ENCODE measurements at places on chromosomes 13 and 19. TPM values are rescaled to one million over a fixed set of nuclear protein-coding genes. Genes with fewer than 3 reads are reported as not detected.

- no peak for DNase-seq
- peaks cover 4% of the 10 kb centered on the region for H3K4me1 ChIP-seq
- no peak overlapping the region for H3K27ac ChIP-seq
- H3K4me3 ChIP-seq, result no peak overlapping the region
Measured at GRCh38 chr13:101795025-101795424, 342.6 kb downstream of the ITGBL1 start.

DNA sequence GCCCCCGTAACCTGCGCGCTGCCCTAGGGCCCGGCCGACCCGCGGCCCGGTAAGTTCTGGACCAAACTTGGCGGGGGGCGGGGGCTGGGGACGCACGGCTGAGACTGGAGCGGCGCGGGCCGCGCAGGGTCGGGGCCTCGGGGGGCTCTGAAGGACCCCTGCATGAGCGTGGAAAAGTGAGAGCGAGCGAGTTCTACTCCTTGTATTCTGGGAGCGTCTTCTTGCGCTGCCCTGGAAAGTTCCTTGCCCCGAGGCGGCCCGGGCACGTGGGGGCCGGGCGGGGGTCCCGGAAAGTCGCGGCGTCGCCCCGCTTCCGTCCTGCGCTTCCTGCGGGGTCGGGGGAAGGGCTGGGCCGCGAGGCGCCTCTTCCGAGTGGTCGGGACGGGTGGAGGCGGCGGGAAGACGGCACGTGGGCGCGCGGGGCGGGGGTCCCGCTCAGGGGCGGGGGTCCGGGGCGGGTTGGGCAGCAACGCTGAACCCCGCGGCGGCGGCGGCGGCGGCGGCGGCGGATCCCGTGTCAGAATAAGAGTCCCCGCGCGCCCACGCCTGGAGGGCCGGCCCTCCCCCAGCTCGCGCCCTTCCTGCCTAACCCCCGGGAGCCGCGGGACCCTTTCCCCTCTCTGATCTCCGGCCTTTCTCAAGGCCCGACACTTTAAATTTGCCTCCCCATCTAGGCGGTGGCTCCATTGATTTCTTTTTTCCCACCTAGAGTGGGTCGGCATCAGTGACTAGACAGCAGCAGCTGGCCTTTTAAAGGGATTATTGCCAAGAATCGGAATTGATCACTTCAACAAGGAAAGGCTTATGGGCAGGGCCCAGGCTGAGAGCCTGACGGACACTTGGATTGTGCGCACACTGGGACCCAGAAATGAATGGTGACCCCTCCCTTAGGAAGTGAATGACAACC is 749 bp downstream of the GATAD2A start:
- no peaks in the 10 kb centered on the region for H3K27me3 ChIP-seq
- H3K4me3 ChIP-seq, result peak overlapping the region; percentile 95
- DNase-seq, result no peak
- peaks cover 30% of the 10 kb centered on the region for H3K4me1 ChIP-seq

- no peak overlapping the region for H3K27ac ChIP-seq
- no peak for DNase-seq
- H3K4me3 ChIP-seq, result no peak overlapping the region
- H3K27me3 ChIP-seq, result no peaks in the 10 kb centered on the region
- peaks cover 3% of the 10 kb centered on the region for H3K4me1 ChIP-seq
- no peaks in the 10 kb centered on the region for H3K36me3 ChIP-seq
Measured at GRCh38 chr19:44694184-44694579, 4.8 kb upstream of the CEACAM16 start.

DNA sequence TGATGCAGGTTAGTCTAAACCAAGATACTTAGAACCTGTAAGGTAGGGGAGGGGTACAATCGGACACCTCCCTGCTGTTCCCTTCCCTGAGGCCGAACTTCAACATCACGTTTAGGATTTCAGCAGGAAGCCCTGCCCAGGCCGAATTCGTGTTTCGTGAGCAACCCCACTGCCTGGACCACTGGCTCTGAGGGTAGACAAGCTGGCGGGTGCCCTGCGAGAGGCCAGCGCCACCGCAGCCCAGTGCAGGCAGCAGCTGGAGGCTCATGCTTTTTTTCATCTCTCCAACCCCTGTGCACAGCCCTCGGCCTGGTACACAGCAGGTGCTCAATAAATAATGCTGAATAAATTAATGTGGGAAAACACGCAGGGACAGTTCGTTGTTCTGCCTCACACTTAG is 7.7 kb downstream of the HOMER3 start:
- H3K36me3 ChIP-seq, result peaks cover 7% of the 10 kb centered on the region
- 0 out of 2 replicates have a peak overlapping the region, but pooled peaks have one; percentile 26 for H3K4me3 ChIP-seq
- no peaks in the 10 kb centered on the region for H3K27me3 ChIP-seq
- peaks cover 3% of the 10 kb centered on the region for H3K4me1 ChIP-seq
- H3K27ac ChIP-seq, result no peak overlapping the region

GRCh38 chr19:38247126-38247525 is 9.0 kb downstream of the PPP1R14A start:
- no peaks in the 10 kb centered on the region for H3K27me3 ChIP-seq
- peaks cover 13% of the 10 kb centered on the region for H3K4me1 ChIP-seq
- H3K4me3 ChIP-seq, result no peak overlapping the region
- H3K36me3 ChIP-seq, result no peaks in the 10 kb centered on the region
- no peak overlapping the region for H3K27ac ChIP-seq

DNA sequence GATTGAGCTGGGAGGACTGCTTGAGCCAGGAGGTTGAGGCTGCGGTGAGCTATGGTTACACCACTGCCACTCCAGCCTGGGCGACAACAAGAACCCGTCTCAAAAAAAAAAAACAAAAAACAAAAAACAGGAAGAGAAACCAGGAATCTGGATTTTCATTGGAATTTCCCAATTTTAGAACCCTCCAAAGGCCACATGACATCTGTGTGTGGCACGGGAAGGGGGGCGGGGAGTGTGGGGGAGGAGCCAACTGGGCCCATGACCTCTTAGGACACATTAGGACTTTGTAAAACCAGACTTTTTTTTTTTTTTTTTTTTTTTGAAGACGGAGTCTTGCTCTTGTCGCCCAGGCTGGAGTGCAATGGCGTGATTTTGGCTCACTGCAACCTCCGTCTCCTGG is 21.2 kb upstream of the MYDGF start:
- no peak overlapping the region for H3K4me3 ChIP-seq
- DNase-seq, result no peak
- no peaks in the 10 kb centered on the region for H3K27me3 ChIP-seq
- H3K4me1 ChIP-seq, result no peaks in the 10 kb centered on the region
- H3K27ac ChIP-seq, result no peak overlapping the region
- H3K36me3 ChIP-seq, result peaks cover 10% of the 10 kb centered on the region

- peaks cover 7% of the 10 kb centered on the region for H3K36me3 ChIP-seq
- no peaks in the 10 kb centered on the region for H3K27me3 ChIP-seq
- peak overlapping the region; percentile 56 for H3K4me3 ChIP-seq
- H3K27ac ChIP-seq, result no peak overlapping the region
Measured at GRCh38 chr19:18202778-18203407, 949 bp downstream of the RAB3A start.

GRCh38 chr13:32476021-32476731 is 48.2 kb upstream of the N4BP2L1 start:
- H3K36me3 ChIP-seq, result no peaks in the 10 kb centered on the region
- H3K27me3 ChIP-seq, result no peaks in the 10 kb centered on the region
- H3K4me1 ChIP-seq, result no peaks in the 10 kb centered on the region
- H3K27ac ChIP-seq, result no peak overlapping the region
- no peak for DNase-seq
- no peak overlapping the region for H3K4me3 ChIP-seq

DNA sequence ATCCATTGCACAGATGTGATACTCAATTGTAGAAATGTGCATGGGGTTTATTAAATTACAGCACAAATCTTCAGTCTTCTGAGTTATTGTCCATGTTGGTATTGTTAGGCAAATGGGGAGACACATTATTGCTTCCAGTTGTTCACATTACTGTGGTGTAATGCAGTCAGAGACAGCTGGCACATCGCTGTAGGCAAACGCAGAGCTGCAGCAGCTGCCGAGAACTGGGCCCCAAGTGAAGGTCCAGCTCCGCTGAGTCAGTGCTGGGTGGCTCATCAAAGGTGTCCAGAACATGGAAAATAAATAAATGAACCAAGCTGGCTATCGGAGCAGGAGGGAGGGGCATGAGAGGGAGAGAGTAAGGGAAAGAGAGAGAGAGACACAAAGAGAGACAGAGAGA is 299.1 kb upstream of the OBI1 start:
- no peaks in the 10 kb centered on the region for H3K36me3 ChIP-seq
- no peaks in the 10 kb centered on the region for H3K27me3 ChIP-seq
- no peak overlapping the region for H3K4me3 ChIP-seq
- no peaks in the 10 kb centered on the region for H3K4me1 ChIP-seq
- H3K27ac ChIP-seq, result no peak overlapping the region

DNA sequence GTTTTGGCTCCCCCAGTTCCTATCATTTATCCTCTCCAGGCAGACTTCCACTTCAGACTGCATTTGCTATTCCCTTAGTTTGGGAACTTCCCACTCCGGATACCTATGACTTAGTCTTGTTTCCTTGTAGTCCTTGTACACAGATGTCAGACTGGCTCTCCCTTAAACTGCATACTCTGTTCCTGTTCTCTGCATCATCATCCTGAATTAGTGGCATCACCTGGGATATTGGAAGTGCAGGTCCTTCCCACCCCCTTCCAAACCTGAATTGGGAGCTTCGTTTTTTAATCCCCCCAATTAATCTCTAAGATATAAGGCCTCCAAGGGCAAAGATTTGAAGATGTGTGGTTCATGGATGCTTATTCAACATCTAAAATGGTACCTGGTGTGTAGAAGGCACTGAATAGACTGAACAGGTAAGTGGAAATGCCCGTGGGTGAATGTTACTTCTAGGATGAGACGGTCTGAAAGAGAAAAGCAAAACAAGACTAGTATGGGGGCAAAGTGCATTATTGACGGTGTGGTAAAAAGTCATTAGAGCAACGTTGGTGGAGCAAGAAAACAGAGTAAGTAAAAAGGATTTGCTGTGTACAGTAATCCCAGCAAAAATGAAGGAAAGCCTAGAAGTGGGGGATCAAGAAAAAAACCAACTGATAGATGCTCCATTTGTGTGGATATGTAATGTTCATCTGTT is 9.6 kb downstream of the MIR17HG start:
- H3K4me1 ChIP-seq, result no peaks in the 10 kb centered on the region
- H3K27ac ChIP-seq, result 0 out of 2 replicates have a peak overlapping the region, but pooled peaks have one; percentile 13
- H3K4me3 ChIP-seq, result no peak overlapping the region

DNA sequence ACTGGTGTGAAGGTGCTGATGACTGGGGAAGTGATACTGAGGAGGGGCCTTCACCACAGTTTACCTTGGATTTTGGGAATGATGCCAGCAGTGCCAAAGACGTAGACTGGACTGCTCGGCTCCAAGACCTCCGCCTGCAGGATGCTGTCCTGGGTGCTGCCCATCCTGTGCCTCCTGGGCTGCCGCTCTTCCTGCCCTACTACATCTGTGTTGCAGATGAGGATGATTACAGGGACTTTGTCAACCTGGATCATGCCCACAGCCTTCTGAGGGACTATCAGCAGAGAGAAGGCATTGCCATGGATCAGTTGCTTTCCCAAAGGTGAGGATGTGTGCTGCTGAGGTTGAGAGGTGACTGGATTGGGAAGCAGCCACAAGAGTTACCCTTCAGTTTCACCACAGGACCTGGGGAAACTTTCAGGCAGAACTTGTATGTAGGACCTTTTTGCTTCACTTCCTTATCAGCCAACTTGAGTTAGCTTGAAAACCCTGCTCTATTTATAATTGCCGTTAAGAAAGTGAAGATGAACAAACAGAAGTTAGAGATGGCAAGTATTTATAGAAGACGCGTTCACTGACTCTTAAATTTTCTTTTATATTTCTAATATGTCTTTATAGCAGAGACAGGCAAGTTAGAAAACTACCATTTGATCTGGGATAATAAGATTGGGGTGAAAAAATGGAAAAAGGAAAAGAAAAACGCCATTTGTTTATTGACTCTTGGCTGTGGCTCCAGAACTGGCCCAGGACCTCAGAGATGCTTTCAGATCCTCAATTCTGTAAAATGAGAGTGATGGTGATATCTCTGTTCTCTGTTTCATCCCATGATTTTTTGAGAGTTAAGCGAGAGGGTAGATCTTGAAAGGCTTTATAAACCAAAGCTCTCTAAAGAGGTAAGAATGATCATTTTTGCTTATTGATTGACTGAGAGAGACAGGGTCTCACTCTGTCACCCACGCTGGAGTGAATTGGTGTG is 5.3 kb downstream of the PDCD2L start:
- H3K4me3 ChIP-seq, result no peak overlapping the region
- no peaks in the 10 kb centered on the region for H3K27me3 ChIP-seq
- no peaks in the 10 kb centered on the region for H3K4me1 ChIP-seq
- no peak overlapping the region for H3K27ac ChIP-seq
- H3K36me3 ChIP-seq, result peaks cover 25% of the 10 kb centered on the region
- DNase-seq, result no peak

DNA sequence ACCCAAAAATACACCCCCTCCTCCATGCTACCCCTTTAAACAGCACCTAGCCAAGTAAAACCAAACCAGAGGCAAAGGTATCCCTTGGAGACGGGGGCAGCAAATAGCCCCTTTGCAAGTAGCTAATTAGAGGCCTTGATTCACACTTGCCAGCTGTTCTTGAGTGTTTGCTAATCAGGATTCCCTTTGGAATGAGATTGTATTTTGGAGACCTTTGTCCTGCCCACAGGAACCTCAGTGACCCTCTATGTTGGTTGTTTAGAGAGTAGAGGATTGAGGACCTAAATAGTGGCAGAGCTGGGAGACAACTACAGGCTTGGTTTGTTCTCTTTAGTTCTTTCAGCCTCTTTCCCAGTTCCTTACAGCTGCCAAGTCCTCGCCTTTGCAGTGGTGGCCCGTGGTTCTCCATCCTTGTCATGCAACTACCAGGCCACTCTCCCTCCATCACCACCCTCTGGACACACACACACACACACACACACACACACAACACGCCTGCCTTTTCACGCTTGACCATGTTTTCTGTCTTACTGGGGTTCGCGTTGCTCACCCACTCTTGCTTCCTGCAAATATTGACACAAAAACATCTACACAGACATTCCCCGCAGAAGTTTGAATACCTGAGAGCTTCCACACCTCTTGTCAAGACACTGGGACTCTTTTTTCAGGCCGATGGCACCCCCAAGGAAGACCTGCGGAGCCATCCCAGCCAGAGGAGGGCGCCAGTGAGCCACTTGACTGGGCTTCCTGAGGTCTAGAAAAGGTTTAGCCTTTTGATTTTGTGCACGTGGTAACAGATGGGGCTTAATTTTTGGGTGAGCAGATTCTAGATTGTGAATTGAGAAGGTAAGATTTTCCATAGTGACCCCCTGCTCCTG is 80.0 kb upstream of the GPR183 start:
- no peak overlapping the region for H3K27ac ChIP-seq
- H3K4me3 ChIP-seq, result no peak overlapping the region
- peak; percentile 95 for DNase-seq
- H3K36me3 ChIP-seq, result no peaks in the 10 kb centered on the region
- H3K27me3 ChIP-seq, result no peaks in the 10 kb centered on the region
- no peaks in the 10 kb centered on the region for H3K4me1 ChIP-seq

Gene SHISA7
- total RNA-seq, result 1.0 TPM

Gene PLVAP
- total RNA-seq, result 0.27 TPM

Gene C19orf85
- 3.6 TPM for total RNA-seq

Gene ZNF471
- 0.74 TPM for total RNA-seq

Gene TJP3
- 24.6 TPM for total RNA-seq

Gene GPC6
- 14.2 TPM for total RNA-seq

Gene LSM4
- 319 TPM for total RNA-seq

Gene PLIN5
- total RNA-seq, result 1.8 TPM
